ENCODE measurements at places on chromosomes 7 and 10. TPM values are rescaled to one million over a fixed set of nuclear protein-coding genes. Genes with fewer than 3 reads are reported as not detected.

The PKD2L1 gene
- total RNA-seq, result not detected

The PSD gene
- 6.2 TPM for total RNA-seq

The NPFFR1 gene
- not detected for total RNA-seq

The IGFBP3 gene
- total RNA-seq, result 383 TPM

The C10orf53 gene
- total RNA-seq, result not detected

Measured in tongue (tissue), 3 donors.